ENCODE measurements at places on chromosomes 4 and X.

DNA sequence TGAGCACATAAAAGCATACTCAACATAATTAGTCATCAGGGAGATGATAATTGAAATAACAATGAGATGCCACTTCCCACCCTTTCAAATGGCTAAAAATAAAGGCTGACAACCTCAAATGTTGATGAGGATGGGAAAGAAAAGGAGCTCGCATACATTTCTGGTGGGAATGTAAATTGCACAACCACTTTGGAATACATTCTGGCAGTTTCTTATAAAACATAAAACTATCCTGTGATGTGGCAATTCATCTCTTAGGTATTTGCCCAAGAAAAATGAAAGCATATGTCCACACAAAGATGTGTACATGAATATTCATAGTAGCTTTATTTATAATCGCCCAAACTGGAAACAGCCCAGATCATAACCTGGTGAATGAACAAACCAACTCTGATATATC lies 687 bp upstream of the ZNF275 start:
- DNase-seq, result no peak

DNA sequence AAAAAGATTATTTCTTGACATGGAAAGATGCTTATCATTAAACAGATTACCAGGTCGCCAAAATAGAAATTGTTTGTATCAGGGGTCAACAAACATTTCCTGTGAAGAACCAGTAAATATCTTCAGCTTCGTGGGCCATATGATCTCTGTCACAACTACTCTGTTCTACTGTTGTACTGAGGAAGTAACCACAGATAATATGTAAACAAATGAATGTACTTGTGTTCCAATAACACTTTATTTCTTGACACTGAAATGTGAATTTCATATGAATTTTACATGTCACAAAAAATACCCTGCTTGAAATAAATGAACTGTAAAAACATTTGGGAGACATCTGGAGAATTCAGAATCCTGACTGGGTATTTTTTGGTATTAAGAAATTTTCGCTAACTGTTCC lies 4.7 kb upstream of the FHL1 start:
- DNase-seq, result no peak

GRCh38 chr4:15500701-15501100 lies 31.0 kb downstream of the CC2D2A start:
- no peak for DNase-seq

GRCh38 chrX:14476205-14476604 lies 53.1 kb upstream of the GLRA2 start:
- DNase-seq, result no peak

- DNase-seq, result no peak
Measured at GRCh38 chr4:3759236-3759635, 6.9 kb upstream of the ADRA2C start.

DNA sequence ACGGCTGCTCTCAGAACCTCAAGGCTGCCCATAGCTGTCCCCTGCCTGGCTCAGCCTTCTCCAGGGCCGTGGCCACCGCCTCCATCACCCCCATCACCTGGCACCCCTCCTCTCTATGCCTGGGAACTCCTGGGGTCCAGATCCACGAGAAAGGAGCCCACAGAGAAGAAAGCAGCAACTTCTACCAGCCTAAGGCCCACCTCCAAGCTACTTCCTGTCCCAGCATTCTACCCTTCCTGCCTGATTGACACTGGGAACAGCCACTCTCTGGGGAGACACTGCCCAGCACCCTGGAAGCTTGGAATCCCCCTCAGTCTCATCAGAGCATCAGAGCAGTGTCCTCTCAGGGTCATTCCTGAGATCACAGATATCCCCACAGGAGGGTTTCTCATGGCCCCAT lies 36.9 kb upstream of the PROM1 start:
- no peak for DNase-seq

GRCh38 chrX:20267931-20268701 lies 1.4 kb upstream of the RPS6KA3 start:
- DNase-seq, result peak; percentile 74

DNA sequence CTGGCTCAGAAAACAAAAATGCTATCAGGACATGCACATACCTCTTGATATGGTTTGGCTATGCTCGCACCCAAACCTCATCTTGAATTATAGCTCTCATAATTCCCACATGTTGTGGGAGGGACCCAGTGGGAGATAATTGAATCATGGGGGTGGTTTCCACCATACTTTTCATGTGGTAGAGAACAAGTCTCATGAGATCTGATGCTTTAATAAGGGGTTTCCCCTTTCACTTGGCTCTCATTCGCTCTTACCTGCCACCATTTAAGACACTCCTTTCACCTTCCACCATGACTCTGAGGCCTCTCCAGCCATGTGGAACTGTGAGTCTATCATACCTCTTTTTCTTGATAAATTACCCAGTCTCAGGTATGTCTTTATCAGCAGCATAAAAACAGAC lies 958.6 kb downstream of the TRAM1L1 start:
- no peak for DNase-seq

DNA sequence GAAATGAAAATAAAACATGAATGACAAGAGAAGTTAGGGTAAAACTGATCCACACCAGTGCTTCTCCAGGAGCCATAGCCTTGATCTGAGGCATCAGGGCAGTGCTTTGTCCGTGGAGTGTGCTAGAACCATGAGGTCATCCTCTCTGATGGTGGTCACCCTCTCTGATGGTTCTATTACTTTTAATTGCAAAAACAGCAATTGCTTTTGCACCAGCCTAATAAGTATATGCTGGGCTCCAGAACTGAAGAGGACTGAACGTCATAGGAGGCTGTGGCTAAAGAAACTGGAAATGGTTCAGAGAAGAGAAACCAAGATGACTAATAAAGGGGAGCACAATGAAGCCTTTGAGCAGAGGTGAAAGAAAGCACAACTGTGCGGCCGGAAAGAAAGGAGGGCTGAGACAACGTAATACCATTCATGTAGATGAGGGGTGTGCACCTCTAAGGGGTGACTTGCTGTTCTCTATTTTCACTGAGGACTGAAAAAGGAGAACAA lies 17.0 kb upstream of the TMEM154 start:
- no peak for DNase-seq

DNA sequence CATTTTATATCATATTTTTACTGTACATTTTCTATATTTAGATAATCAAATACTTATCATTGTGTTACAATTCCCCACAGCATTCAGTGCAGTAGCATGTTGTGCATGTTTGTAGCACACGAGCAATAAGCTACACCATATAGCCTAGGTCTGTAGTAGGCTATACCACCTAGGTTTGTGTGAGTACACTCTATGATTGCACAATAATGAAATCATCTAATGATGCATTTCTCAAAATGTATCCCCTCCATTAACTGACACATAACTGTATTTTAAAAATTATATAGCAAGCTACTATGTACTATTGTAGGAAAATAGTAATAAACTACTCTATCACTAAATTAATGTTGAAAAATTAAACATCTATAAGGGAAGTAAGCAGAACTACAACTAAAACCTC lies 518.4 kb upstream of the PABPC4L start:
- DNase-seq, result no peak

DNA sequence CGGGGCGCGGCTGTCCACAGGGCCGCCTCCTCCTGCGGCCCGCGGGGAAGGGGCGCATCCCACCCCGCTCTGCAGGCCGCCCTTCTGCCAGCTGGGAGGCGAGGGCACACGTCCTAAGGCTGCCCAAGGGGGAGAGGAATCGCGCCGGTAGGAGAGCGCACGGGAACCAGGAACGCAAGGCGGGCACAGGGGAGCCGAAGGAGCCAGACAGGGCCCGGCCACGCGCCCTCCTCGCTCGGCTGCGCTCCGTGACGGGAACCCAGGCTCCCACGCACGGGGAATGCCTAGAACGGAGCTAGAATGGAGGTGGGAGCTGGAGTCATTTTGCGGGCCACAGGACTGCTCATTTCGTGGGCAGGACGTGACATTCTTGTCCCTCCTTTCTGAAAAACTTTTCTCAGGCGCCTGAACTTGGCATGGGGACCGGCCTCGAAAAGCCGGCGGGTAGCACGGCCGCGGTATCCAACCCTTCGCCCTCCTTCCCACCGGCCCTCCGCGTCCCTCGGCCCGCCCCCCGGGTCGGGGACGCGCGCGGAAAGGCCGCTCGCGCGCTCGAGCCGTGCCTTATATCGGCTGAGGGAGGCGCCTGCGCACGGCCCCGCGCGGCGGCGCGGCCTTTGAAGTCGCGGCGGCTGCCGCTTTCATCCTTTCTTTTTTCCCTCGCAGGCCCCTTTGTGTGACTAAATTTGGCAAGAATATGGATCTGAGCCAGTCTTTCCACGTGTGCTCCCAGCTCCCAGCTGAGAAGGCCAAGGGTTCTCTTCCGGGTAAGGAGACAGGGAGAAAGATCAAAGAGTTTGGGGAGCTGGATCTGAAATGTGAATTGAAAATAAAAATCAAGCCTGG lies 4.2 kb upstream of the LEF1 start:
- DNase-seq, result peak; percentile 48

GRCh38 chr4:150072906-150073714 lies 5.1 kb upstream of the DCLK2 start:
- DNase-seq, result no peak

DNA sequence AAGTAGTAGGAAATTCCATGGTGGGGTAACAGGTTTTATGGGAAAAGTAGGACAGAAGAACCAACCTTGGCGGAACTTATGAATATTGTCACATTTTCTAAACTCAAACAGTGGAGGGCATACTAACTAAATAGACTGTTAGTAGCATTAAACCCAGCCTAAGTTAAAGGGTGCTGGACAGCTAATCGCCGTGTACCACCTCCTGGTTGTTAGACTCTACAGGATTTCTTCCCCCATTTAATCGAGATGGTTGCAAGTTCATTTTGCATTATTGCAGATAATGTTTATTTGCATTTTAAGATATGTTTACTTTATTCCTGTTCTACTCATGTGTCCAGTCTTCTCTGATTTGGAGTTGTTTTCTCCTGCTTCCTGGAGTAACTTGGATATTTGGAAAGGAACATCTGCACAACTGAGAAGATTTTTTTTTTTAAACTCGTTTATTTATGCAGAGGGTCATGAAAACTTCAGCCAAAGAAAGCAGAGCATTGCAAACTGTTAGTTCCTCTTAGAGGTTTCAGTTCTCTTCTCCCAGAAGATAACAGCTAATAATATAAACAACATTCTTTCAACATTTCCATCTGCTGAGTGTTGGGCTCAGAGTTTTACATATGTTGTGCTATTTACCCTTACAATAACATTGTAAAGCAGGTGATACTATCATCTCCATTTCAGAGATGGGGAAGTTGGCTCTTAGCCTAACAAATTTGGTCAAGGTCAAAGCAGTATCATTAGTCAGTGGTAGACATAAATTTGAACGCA lies 51.5 kb upstream of the TBC1D9 start:
- no peak for DNase-seq

DNA sequence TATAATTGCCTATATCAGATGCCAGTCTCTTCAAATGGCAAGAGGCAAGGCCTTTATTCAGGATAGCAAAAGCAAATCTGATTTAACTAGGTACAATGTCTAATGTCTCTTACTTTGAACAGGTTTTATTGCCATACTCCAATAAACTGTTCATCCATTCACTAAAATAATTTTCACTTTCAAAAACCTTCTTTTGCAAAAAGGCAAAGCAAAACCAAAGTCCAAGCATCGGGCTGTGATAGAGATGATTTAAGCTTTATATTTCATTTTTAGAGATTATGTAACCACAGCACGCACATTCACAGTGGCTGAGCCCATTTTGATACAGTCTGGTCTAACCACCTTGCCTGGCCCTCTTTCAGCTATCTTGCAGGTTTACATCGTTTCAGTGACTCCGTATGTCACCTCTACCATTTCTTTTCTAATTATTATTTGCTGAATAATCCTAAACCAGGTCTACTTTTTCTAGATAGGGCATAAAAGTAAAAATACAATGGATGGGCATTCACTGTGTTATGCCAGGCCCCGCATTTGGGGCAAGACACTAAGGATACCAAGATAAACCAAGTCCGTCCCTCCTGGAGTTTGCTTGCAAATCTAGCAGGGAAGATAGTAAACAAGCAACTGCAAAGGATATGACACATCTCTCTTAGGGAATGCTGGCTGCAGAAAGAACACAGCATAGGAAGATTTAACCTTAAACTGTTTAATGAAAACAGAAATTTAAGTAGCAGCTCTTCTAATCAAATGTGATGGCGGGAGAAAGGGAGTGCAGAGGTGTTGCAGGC lies 1.8 kb downstream of the CASP3 start:
- no peak for DNase-seq

All from aorta (tissue), 5 donors.